ENCODE measurements at places on chromosomes 12 and 14.

GRCh38 chr12:104733717-104734175 lies 224.3 kb downstream of the SLC41A2 start:
- no peak overlapping the region for H3K27ac ChIP-seq
- no peaks in the 10 kb centered on the region for H3K4me1 ChIP-seq
- no peaks in the 10 kb centered on the region for H3K36me3 ChIP-seq
- H3K27me3 ChIP-seq, result no peaks in the 10 kb centered on the region

DNA sequence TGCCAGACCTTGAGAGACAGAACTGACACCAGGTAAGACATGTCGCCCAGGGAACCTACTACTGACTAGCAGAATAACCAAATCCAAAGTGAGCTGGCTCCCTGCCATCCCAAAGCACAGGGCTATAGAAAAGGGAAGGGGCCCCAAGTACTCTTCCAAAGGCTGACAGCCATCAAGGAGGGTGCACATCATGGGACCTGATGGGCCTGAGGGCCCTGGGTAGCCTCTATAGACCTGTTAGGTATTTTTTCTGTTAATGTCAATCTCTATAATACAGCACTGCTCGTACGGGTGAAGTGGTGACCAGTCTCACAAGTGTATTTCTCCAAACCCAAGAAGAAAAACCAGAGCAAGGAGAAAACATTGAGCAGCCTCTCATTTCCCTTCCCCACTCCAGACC lies 171.6 kb downstream of the ITPR2 start:
- H3K36me3 ChIP-seq, result peaks cover 21% of the 10 kb centered on the region
- no peak overlapping the region for H3K27ac ChIP-seq
- no peaks in the 10 kb centered on the region for H3K4me1 ChIP-seq
- no peak overlapping the region for H3K4me3 ChIP-seq
- no peaks in the 10 kb centered on the region for H3K27me3 ChIP-seq

- no peaks in the 10 kb centered on the region for H3K27me3 ChIP-seq
- DNase-seq, result no peak
- peaks cover 1% of the 10 kb centered on the region for H3K36me3 ChIP-seq
- no peaks in the 10 kb centered on the region for H3K4me1 ChIP-seq
- no peak overlapping the region for H3K4me3 ChIP-seq
- no peak overlapping the region for H3K27ac ChIP-seq
These were observed 323.8 kb downstream of the RAD51B start for GRCh38 chr14:68143341-68143841.

DNA sequence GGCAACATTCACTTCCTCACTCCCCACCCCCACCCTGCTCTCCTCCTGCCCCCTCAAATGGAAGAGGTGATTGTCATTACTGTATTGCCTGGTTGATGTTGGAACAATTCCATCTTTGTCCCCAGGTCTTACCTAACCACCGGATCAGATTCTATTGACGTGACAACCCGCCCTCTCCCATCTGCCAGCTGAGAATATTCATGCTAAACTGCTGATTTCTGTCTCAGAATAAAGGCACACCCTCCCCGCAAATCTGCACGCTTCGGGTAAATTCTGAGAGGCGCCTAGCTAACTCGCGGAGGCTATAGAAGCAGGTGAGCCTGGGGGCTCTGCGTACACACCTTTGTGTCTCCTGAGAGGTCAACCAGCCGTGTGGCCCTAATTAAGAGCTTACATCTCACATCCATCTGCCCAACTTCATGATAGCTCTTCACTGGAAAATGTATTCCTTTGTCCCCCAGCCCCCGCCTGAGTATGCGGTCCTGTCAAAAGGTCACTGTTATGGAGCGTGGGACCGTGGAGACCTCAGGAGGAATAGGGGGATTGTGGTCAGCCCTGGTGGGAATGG lies 1054.3 kb downstream of the VRK1 start:
- H3K27me3 ChIP-seq, result no peaks in the 10 kb centered on the region
- H3K36me3 ChIP-seq, result no peaks in the 10 kb centered on the region
- no peak for DNase-seq
- H3K4me3 ChIP-seq, result no peak overlapping the region

DNA sequence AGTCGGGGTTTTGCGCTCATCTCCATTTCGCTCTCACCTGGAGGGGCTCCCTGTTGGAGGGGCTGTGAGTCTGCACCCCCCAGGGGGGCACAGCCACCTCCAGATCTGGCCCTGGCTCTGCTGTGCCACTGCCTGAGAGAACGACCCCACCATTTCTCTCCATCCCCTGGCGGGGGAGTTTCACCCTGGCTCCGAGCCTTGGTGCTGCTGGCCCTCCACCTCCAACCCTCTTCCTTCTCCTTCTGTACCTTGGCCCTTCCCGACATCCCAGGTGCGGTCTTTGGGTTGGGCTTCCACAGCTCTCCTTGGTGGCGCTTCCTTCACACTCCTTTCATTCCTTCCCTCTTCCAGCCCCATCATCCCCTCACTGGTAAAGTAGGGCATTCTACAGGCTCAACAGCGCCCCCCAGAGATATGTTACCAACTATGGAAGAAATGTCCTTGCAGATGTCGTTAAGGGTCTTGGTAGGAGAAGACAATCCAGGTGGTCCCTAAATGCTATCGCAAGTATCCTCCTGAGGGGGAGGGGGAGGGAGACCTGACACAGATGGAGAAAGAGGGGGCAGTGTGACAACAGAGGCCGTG lies 16.3 kb downstream of the SERPINA1 start:
- no peak overlapping the region for H3K27ac ChIP-seq
- H3K36me3 ChIP-seq, result no peaks in the 10 kb centered on the region
- DNase-seq, result peak; percentile 64
- H3K27me3 ChIP-seq, result no peaks in the 10 kb centered on the region

DNA sequence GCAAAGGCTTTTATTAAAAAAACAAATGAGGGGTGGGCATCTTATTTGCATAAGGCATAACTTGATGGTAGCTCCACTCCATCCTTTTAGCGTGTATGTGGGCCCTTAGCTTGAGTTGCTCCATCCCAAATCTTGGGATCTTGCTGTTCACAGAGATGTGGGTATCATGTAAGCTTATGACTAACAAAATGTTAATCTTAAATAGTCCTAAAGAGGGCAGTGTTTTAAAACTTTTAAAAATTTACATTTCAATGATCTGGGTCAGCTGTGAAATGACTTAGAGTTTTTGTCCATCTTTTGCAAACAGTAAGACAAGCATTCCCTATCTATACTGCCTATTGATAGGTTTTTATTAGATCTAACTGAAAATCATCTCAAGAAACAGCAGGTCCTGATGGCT lies 86.0 kb downstream of the SLCO1A2 start:
- no peak overlapping the region for H3K4me3 ChIP-seq
- H3K36me3 ChIP-seq, result no peaks in the 10 kb centered on the region
- DNase-seq, result no peak
- no peaks in the 10 kb centered on the region for H3K4me1 ChIP-seq
- H3K27ac ChIP-seq, result no peak overlapping the region

DNA sequence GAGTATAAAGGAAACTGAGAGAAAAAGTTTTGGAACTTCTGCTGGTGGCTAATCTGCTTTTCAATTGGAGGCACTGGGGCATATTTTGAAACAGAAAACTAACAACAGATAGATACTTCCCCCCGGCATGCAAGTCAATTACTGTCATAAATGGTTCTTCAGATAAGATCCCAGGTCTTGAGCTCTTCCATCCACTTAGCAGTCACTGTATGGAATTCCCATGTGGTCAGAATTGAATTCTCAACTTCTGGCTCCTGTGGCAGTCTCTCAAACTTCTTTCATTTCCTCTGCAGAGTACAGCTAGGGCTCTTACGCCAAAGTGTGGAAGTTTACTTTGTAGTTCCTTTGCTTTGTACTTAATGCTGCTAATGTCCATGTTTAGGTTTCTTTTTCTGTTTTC lies 452.2 kb downstream of the IPO8 start:
- no peak for DNase-seq
- H3K4me1 ChIP-seq, result no peaks in the 10 kb centered on the region
- H3K27ac ChIP-seq, result no peak overlapping the region
- H3K36me3 ChIP-seq, result no peaks in the 10 kb centered on the region
- H3K4me3 ChIP-seq, result no peak overlapping the region
- no peaks in the 10 kb centered on the region for H3K27me3 ChIP-seq

GRCh38 chr12:67720351-67720856 lies 71.9 kb downstream of the DYRK2 start:
- no peaks in the 10 kb centered on the region for H3K27me3 ChIP-seq
- H3K4me3 ChIP-seq, result no peak overlapping the region
- H3K36me3 ChIP-seq, result no peaks in the 10 kb centered on the region

DNA sequence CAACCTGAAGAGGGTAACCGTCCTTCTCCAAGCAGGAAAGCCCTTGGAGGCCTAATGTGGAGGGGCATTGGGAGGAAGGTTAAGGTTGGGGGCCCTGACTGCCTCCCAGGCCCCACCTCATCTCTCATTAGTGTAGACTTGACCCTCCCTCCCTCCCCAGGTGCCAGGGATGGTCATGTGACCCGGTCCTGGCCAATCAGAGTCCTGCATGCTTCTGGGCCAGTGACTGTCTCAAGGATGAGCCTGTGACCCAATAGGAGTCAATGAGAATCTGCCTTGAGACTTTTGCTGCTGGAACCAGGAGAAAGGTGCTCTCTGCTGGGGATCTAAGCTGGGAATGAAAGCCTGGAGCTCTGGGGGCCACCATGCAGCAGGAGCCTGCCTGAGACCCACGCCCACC lies 70.8 kb downstream of the NCOR2 start:
- DNase-seq, result no peak
- no peaks in the 10 kb centered on the region for H3K4me1 ChIP-seq

- peaks cover 4% of the 10 kb centered on the region for H3K4me1 ChIP-seq
- DNase-seq, result no peak
These were observed 15.3 kb downstream of the FBRSL1 start for GRCh38 chr12:132505105-132505851.

DNA sequence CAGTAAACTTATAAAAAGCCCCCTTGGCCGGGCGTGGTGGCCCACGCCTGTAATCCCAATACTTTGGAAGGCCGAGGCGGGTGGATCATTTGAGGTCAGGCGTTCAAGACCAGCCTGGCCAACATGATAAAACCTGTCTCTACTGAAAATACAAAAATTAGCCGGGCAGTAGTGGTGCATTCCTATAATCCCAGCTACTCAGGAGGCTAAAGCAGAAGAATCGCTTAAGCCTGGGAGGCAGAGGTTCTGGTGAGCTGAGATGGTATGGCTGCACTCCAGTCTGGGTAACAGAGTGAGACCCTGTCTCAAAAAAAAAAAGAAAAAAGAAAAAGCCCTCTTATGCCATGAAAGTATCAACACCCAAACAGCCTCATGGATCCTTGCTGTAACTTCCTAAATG lies 3.7 kb downstream of the PRMT5 start:
- no peak overlapping the region for H3K27ac ChIP-seq
- no peaks in the 10 kb centered on the region for H3K27me3 ChIP-seq
- peaks cover 53% of the 10 kb centered on the region for H3K36me3 ChIP-seq
- no peak overlapping the region for H3K4me3 ChIP-seq

DNA sequence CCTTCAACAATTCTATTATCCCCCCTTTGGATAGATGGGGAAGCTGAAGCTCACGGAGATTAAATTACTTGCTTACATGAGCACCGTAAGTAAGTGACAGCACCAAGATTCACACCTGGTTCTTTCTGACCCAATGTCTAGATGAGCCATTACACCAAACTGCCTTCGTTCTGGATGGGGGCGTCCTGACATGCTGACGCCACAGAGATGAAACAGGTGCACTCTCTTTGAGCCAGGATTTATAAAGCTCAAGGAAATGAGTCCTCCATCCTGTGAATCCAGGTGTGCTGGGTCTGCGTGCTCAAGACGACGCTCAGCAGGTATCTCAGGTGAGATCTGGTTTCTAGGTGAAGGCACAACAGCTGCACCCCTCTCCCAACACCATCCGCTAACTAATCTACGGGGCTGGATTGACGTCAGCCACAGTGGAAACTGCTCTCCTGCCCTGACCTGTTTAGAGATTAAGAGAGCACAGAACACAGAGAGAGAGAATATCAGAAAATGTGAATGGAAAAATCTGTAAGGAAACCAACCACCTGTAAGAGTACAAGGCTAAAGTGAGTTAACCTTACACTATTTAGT lies 61.6 kb downstream of the KSR2 start:
- peak; percentile 43 for DNase-seq
- peaks cover 5% of the 10 kb centered on the region for H3K36me3 ChIP-seq
- no peaks in the 10 kb centered on the region for H3K4me1 ChIP-seq
- no peak overlapping the region for H3K27ac ChIP-seq
- no peak overlapping the region for H3K4me3 ChIP-seq
- H3K27me3 ChIP-seq, result no peaks in the 10 kb centered on the region

DNA sequence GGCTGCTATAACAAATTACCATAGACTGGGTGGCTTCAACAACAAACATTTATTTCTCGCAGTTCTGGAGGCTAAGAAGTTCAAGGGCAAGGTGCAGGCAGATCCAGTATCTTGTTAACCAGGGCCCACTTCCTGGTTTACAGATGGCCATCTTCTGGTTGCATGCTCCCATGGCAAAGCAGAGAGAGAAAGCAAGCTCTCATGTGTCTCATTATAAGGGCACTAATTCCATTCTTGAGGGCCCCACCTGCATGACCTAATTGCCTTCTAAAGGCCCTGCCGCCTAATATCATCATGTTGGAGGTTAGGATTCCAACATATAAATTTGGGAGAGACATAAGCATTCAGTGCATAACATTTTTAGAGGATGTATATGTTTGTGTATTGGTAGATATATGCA lies 280.1 kb upstream of the TMPO start:
- no peaks in the 10 kb centered on the region for H3K36me3 ChIP-seq
- no peaks in the 10 kb centered on the region for H3K27me3 ChIP-seq
- DNase-seq, result no peak
- H3K27ac ChIP-seq, result no peak overlapping the region
- H3K4me3 ChIP-seq, result no peak overlapping the region
- H3K4me1 ChIP-seq, result no peaks in the 10 kb centered on the region

- H3K27me3 ChIP-seq, result no peaks in the 10 kb centered on the region
- no peaks in the 10 kb centered on the region for H3K4me1 ChIP-seq
- no peak overlapping the region for H3K27ac ChIP-seq
- no peak for DNase-seq
These were observed 42.5 kb upstream of the HSP90B1 start for GRCh38 chr12:103887738-103888137.

DNA sequence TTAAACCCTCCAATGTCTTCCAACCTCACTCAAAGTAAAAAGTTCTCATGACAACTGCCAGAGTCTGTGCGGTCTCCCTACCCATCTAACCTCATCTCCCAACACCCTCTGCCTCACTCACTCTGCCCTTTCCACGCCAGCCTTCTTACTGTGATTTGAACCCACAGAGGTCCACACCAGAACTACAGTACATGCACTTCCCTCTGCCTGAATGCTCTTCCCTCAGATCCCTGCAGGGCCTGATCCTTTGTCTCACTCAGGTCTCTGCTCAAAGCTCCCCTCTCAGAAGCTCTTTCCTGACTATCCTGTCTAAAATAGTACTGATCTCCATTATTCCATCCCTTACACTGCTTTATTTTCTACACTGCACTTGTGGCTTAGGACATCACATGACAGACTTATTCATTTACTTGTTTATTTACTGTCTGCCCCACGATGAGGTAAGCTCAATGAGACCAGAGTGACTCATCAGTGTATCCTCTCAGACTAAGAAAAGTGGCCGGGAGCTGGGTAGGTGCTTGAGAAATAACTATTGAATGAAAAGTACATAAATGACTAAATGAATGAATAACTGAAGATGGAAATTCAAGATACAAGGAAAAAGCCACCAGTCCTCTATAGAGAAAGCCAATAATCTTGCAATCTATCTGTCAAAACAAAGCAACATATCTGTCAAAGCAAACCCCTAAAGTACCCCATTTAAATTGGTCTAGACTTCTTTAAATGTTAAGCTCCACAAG lies 17.1 kb downstream of the POMT2 start:
- peaks cover 12% of the 10 kb centered on the region for H3K36me3 ChIP-seq
- DNase-seq, result no peak

- H3K36me3 ChIP-seq, result no peaks in the 10 kb centered on the region
- H3K4me3 ChIP-seq, result no peak overlapping the region
- peaks cover 10% of the 10 kb centered on the region for H3K4me1 ChIP-seq
- peak; percentile 49 for DNase-seq
- H3K27ac ChIP-seq, result no peak overlapping the region
- H3K27me3 ChIP-seq, result no peaks in the 10 kb centered on the region
These were observed 43.0 kb upstream of the CTDSP2 start for GRCh38 chr12:57889500-57889989.
